ENCODE measurements at places on chromosomes 2 and 18.

- DNase-seq, result no peak
Observed at GRCh38 chr18:77701977-77702376, 452.3 kb downstream of the GALR1 start.

DNA sequence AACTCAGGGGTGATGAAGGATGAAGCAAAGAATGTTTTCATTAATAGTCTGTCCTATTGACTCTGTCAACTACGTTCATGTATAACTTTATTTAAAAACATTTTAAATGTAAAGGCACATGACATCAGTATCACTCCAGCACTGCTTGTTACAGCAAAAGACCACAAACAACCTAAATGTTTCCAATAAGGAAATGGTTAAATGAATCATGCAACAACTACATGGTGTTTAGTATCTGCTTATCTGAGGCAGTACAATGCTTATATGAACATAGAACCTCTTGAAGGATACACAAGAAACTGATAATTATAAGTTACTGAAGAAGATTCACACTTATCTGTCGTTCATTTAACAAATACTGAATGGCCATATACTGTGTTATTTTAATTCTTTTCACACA, 8.4 kb downstream of the BARD1 start:
- no peak for DNase-seq

GRCh38 chr2:151007365-151007764, 254.3 kb downstream of the RBM43 start:
- no peak for DNase-seq

GRCh38 chr2:238320246-238320647, at the start of gene TRAF3IP1:
TRAF3IP1 (plus strand) TSS chr2:238320518; CDS start chr2:238320663, 145 bp downstream.
- peak; percentile 55 for DNase-seq

All from stimulated activated CD8-positive, alpha-beta memory T cell treated with anti-CD3 and anti-CD28 coated beads, Interleukin-15, amount 100 ng/mL, for 1 hour (primary cell).